ENCODE measurements at places on chromosomes 13 and 19. TPM values are rescaled to one million over a fixed set of nuclear protein-coding genes. Genes with fewer than 3 reads are reported as not detected.
A peak's percentile ranks its signal among the peaks of the same experiment; 100 is the strongest.

- peak; percentile 49 for DNase-seq
These were observed 19.0 kb downstream of the MRPS12 start for GRCh38 chr19:38949580-38950367.

GRCh38 chr19:42021185-42021584 lies 27.2 kb upstream of the ATP1A3 start:
- DNase-seq = no peak

DNA sequence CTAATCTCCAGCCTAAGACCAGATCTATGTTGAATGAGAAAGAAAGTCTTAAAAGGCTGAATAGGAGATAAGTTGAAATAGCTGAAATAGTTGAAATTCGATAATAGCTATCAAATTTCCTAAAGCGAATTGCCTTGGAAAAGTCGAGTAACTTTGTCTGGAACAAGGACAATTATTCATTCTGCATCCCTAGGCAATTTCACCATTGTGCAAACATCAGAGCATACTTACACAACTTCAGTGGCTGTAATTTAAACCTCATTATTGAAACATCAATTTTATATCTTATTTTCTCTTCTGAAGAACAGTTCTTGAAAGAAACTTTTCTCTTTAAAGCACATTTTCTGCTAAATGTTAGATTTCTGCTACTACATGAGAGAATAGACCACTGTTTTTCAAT lies 13.6 kb downstream of the TNFSF13B start:
- DNase-seq = no peak

DNA sequence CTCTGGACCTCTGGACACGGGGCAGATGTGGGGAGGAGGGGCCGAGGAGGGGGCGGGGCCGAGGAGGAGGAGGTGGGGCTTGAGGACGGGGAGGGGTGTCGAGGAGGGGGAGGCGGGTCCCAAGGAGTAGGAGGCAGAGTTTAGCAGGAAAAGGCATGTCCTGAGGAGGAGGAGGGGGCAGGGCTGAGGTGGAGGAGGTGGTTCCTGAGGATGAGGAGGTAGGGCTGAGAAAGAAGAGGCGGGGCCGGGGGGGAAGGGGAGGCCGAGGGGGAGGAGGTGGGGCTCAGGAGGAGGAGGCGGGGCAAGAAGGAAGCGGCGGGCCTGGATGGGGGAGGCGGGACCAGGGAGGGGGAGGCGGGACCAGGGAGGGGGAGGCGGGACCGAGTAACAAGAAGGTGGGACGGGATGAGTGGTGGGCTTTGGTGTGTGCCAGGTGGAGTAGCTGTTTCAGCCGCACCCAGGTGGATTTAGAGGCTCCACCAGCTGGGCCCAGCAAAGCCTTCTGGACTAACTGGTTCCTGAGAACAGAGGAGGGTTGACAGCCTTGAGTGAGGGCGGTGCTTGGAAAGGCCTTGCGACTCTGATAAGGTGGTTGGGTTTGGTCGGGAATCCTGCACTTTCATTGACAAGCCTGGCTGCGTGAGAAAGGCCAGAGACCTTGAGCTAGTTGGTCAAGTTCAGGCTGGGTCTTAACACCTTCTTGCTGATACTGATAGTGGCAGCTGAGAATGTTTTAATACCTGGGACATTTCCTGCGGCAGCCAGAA lies 7.7 kb downstream of the TECR start:
- DNase-seq = peak; percentile 79

DNA sequence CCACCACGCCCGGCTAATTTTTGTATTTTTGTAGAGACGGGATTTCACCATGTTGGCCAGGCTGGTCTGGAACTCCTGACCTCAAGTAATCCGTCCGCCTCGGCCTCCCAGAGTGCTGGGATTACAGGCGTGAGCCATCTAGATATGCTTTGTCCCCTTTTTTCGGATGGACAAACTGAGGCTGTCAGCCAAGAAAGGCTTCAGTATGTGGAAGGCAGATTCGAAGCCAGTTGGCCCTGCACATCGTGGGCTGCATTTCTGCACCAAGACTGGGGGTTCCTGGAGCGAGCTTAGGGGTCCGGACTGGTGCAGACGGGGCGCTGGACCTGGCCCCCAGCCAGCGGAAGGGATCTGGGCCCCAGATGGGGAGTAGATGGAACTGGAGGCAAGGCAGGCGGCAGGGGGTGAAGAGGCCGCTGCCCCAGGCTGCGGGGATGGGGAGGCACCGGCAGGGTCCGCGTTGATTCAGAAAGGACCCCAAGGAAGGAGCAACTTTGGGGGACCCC lies 9.7 kb upstream of the JUND start:
- DNase-seq = no peak

- DNase-seq = no peak
These were observed 65.2 kb downstream of the RFX2 start for GRCh38 chr19:6045108-6045507.

GRK1 gene
- not detected for total RNA-seq

LYL1 gene
- 45.2 TPM for total RNA-seq

CEACAM4 gene
- not detected for total RNA-seq

CLPTM1 gene
- 24.9 TPM for total RNA-seq

Measured in pulmonary artery endothelial cell (primary cell).